Fibroblast of upper back skin (primary cell): ENCODE measurements at places on chromosomes 7 and 10.

GRCh38 chr10:132301371-132302330, 6.1 kb downstream of the STK32C start:
- no peak for DNase-seq

DNA sequence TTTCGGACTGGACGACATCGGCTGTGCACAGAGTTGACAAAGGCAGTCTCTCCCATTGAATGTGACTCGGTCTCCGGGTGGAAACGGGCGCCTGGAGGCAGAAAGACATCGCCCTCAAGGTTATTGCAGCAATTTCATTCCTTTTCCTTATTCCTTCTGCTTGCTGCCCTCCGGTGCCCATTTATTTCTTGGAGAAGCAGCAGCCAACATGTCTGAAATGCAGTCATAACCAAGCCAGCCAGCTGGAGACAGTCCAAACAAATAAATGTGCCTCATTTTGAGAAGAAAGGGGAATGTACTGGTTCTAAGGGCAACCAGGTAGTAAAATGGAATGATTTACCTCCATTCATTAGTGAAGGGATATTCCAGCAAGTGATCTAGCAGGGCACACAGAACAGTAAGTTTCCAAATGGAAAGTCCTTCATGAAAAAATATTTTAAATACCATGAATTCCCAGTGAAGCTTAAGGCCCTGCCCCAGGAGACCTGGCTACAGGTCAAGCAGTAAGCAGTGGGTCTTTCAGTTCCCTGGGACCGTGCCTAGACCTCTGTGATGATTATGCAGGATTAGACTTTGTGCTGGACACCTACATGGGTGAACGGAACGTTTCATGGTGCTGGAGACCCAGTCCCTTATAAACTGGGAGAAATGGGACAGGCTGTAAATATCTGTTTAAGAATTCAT, 86.6 kb downstream of the ABLIM1 start:
- no peak for DNase-seq

GRCh38 chr10:109979215-109979614, 28.6 kb upstream of the ADD3 start:
- no peak for DNase-seq

DNA sequence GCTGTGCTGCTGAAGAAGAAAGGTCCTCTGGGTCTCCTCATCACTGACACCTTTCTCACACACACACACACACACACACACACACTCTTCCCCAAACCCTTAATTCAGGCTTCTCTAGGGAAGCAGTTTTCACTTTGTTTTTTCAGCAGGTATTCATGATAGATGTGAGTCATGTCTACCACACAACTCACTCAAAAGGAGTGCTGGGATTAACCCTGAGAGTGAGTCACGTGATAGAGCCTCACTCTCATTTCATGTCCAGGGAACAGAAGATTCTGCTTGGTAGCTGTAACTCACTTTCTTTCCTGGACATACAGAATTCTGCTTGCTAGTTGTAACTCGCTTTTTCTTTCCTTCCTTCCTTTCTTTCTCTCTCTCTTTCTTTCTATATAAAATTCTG, 45.4 kb downstream of the VIM start:
- DNase-seq: peak; percentile 80

- no peak for DNase-seq
These were observed 320.9 kb upstream of the NPSR1 start for GRCh38 chr7:34337163-34337562.

- DNase-seq: no peak
These were observed 55.9 kb upstream of the PAPSS2 start for GRCh38 chr10:87603769-87604168.

- DNase-seq: no peak
These were observed 148.2 kb downstream of the CELF2 start for GRCh38 chr10:11165591-11166543.

- peak; percentile 5 for DNase-seq
These were observed 15.1 kb upstream of the RET start for GRCh38 chr10:43061760-43062159.

DNA sequence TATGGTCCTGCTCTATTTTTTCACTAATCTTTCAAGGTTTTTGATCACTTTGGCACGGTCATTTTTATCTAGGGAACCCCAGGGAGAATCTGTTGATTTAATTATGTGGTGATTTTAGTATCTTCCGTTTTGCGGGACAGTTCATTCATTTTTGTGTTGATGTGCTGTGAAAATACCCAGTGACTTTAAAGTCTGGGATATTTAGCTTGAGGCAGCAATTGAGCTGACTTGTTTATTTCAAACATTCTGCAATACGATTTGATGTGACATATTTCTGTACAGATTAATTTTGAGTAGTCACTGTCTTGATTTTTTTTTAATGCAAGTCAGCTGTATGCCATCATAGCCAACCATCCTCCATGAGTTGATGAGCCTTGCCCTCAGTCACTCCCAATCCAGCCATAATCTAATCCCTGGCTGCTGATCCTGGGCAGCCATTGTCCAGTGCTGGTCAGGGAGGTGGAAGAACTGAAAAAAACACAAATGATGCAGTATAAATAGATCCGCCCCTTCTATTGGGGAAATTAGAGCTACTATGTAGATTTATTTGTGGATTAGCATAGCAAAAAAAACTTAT, 183.4 kb downstream of the CCSER2 start:
- DNase-seq: no peak

GRCh38 chr10:33807531-33808359, 473.3 kb upstream of the NRP1 start:
- DNase-seq: no peak

GRCh38 chr7:13846386-13846785, 143.1 kb downstream of the ETV1 start:
- DNase-seq: no peak

DNA sequence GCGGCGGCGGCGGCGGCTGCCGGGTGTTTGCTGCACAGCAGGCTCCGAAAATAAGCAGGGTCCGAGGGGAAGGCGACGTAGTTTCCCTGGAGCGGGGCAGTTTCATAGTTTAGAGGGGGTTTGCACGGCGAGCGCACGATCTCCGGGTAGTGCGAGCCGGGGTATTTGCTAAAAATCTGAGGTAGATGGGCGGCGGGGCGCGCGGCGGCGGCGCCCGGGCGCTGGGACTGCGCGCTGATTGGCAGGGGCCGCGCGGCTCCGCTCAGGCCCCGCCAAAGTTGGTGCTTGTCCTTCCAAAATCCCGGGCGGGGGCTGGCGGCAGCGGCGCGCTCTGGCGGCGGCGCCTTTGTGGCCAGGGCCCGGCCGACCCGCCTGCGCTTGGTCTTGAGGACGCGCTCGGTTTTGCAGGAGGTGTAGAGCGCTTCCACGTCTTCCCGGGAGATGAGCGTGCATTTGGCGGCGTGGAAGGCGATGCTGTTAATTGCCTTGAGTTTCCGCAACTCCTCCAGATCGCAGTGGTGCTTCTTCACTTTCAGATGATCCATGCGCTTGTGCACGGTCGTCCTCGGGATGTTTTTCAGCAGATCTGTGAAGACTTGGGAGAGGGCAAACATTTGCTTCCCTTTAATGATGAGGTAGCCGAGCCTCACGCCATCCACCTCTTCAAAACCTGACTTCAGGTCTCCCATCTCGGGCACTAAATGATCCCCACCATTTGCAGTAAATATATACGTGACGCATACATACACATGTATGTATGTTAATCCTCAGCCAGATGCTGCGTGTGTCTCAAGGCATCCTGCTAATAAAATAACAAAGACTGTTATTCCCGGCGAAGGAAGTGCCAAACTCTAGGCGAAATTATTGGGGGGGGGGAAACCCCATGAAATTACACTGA, 8.1 kb downstream of the SKIDA1 start:
- DNase-seq: peak; percentile 51

DNA sequence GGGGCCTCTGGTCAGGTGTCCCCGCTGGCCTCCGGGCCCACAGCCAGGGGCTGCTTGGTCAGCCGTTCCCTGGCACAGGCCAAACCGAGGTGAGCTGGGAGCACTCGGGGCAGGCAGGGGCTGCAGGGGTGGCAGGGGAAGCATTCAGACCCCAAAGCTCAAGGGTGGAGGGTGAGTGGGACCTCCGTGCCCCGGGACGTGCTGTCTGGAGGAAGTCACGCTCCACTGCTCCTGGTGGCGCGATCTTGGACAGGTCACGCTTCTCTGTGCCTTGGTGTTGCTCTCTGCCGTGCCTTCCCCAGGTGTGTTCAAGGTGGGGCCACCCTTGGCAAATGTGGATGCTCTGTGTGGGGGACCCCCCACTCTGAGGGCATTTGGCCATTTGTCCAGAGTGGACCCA, 24.6 kb upstream of the ELFN1 start:
- no peak for DNase-seq

DNA sequence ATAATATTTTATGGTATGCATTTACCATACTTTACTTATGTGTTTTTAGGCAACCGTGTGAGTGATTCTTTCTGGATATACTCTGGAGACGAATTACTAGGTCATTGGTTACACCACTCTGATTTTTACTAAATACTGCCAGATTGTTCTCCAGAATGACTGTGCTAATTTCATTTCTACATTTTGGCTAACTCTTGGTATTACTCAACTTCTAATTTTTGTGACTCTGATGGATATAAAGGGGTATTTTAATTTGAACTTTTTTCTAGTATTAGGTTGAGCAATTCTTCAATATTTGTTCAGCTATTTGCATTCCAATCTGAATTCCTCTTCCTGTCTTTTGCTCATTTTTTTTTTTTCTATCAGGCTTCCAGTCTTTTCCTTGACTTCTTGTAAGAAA, 223.6 kb downstream of the MDFIC start:
- DNase-seq: peak; percentile 79

- DNase-seq: no peak
These were observed 63.7 kb downstream of the PRKCQ start for GRCh38 chr10:6516281-6516928.

DNA sequence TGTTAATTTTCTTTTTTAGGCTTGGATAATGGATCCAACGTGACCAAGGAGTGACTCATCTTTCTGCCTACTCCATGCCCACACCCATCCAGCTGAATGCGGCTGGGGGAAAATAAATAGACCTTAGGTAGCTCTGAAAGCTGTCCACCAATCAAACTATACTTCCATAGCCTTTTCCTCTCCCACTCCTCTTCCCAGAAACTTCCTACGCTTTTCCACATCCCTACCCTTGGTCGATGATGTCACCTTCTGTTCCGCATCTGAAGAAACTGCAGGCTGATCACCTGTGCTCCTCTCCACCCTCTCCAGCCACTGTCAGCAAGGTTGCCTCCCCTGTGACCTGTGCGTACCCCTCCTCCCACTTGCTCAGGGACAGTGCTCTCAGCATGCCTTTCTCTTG, 359.8 kb upstream of the KLF6 start:
- no peak for DNase-seq

GRCh38 chr7:32379510-32380112, 110.6 kb downstream of the LSM5 start:
- no peak for DNase-seq

DNA sequence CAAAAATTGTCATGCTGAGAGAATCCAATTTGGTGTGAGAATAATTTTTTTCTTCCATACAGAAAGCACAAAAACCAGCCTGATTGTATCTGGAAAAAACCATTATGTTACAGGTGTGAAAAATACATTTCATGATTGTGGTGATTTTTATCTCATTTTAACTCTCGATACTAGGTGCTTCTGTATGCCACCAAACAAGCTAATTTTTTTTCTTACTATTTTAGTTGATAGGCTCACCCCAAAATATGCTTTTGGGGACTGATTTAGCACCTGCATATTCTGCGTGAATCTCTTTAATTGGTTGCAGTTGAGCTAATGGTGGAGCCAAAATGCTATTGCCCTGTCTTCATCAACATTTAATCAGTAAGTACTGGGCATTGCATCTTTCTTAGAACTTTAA, 1.9 kb downstream of the DMTF1 start:
- DNase-seq: no peak

- no peak for DNase-seq
These were observed 67.5 kb upstream of the EFCAB10 start for GRCh38 chr7:105648561-105649401.

DNA sequence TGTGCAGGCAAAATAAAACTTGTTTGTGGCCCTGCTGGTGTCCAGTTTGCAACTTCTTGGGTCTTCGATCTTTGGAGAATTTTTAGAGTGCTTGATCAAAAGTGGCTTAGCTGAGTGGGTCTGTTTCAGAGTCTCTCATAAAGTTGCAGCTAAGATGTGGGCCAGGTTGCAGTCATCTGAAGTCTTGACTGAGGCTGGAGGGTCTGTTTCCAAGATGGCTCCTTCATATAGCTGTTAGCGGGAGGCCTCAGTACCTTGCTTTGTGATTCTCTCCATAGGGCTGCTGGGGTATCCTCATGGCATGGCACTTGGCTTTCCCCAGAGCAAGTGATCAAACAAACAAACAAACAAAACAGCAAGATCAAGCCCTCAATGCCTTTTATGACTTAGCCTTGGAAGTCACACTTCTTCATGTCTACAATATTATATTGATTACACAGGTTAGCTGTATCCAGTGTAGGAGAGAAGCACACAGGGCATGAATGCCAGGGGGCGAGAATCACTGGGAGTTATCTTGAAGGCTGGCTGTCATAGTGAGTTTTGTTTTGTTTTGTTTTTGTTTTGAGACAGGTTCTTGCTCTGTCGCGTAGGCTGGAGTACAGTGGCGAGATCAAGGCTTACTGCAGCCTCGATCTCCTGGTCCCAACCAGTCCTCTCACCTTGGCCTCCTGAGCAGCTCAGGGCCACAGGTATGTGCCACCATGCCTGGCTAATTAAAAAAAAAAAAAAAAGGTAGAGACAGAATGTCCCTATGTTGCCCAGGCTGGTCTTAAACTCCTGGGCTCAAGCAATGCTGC, 10.2 kb downstream of the CYP26A1 start:
- no peak for DNase-seq

GRCh38 chr7:108002726-108003598, at the start of gene LAMB1:
TSS of gene LAMB1 (minus strand) at chr7:108003161. CDS start at chr7:108002885, 276 bp downstream.
- peak; percentile 84 for DNase-seq

- DNase-seq: peak; percentile 86
These were observed 343.3 kb downstream of the FRMD4A start for GRCh38 chr10:13987446-13987845.
